ENCODE measurements at places on chromosomes 2 and 18.

GRCh38 chr2:181894381-181894780, 2.9 kb downstream of the ITPRID2 start:
- no peak for DNase-seq

DNA sequence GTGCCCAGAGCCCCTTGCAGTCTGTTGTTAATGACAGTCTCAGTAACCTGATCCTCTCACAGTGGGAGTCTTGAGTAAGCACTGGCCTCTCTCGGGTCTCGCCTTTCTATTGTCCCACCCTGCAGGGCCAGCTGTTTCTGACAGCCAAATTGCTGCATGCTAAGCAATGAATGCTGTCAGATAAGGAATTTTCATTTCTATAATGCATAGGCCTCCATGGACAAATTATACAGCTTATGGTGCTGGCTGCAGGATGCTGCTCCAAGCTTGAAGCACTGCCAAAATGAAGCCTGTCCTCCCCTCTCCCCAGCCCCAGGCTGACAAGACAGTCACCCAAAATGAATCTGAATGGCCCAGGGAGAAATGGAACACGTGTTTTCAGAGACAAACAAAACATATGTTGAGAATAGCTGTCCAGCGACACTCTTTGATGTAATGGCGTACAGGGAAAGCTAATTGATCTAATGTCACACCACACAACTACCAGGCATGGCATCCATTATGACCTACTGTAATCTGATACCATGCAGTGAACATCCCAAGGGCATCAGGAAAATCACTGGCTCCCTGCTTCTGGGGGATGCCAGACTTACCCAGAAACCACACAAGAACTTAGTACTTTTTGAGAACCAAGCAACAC, 36.8 kb downstream of the ACVR1 start:
- DNase-seq: peak; percentile 84

- DNase-seq: no peak
These were observed 51.5 kb downstream of the RPL37A start for GRCh38 chr2:216549926-216550690.

DNA sequence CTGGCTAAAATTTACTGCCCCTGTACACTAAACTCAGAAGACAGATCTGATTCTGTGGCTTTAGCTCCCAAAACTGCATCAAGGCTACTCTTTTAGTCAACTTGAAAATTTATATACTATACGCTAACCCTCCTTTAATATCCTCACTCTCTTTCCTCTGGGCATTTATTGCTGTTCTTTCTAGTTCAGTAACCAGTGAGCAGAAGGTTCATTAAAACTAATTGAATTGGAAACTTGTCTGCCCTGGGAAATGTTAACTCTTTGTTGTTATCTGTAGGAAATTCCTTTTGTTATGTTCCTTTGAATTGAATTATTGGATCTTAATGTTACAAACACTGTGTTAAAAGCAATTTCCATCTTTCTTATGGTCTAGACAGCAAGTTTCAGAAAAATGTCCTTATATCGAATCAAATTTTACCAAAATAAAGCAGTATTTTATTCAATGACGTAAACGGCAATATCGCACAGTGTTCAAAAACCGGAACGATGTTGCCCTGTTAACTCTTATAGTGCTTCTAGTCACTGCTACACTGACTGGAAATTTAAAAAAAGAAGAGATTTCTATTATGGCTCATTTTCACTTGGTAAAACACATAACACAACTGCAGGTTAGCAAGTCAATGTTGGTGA, 168.3 kb downstream of the NR4A2 start:
- no peak for DNase-seq

DNA sequence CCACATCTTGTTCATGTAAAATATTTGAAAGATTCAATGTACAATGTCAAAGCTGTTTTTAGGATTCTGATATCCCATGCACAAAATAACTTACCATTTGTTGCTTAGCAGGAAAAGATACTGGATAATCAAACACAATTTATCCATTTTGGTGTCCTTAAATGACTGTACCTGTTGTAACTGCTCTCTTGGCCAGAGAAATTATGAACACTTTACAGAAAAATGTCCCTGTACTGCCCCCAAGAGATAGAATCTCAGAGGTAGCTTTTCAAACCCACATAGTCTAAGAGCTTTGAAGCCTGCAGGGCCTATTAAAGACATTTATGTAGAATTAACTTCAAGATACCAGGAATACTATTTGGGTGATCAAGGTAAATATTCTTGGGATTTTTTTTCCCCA, 12.2 kb upstream of the ME2 start:
- DNase-seq: no peak

GRCh38 chr2:174624895-174625430, 27.4 kb upstream of the WIPF1 start:
- no peak for DNase-seq

DNA sequence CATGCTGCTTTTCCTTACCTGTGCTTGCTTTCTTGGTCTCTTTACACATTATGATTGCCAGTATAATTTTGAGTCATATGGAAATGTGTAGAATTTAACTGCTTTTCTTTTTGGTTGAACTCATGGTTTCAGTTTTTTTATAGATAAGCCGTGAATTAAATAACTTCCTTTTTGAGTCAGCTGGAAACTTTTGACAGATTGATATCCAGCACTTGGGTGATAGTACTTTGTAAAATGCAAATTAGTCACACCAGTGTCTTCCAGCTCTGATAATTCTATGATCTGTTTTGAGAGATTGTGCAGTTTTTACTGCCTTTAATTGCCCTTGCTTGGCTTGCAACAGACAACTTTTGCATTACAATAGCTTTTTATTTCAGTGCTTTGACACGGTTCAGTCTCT, 86.4 kb downstream of the NCOA1 start:
- no peak for DNase-seq

- no peak for DNase-seq
These were observed 301.7 kb downstream of the PHLPP1 start for GRCh38 chr18:63017076-63017475.

DNA sequence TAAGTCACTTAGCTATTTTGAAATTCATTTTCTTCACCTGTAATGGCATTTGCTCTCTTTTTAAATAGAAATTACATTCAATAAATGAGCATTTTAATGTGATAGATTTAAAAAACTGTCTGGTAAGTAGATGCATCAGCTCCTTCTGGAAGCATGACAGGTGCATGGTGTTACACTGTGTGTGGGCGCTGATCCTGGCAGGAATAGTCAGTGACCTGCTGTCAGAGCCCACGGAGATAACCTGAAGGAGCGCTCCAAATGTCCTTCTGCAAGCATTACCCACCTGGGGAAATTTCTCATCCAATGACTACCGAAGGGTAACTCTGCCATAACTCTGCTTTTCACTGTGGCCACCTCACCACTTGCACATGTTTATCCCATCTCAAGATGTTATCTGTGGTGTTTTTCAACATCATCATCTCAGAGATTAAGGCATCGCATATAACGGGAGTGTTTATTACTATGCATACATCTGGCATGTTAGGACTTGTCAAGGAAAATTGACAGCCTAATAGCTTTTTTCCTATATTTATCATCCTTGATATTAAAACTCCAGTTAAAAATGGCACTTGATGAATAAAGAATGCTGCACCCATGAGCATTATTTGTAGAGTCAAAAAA, 637.3 kb downstream of the ERBB4 start:
- DNase-seq: no peak
